ENCODE measurements at places on chromosomes 6 and 20.

DNA sequence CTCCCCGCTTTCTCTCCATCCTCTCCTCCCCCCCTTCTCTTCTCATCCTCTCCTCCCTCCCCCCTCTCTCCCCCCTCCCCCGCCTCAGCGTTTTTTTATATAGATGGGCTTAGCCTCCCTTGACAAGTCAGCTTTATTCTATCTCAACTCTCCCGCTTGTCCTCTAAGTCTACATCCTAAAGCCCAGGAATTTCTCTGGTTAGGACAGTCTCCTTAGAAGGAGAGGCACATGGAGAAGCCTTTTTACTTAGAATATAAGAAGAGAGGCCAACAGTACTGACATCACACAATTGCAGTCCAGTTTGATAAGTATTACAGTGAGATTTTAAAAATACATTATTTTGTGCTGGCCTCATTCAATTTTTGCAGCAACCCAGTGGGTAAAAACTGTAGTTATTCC is 83.5 kb downstream of the LYRM2 start:
- no peak for DNase-seq

DNA sequence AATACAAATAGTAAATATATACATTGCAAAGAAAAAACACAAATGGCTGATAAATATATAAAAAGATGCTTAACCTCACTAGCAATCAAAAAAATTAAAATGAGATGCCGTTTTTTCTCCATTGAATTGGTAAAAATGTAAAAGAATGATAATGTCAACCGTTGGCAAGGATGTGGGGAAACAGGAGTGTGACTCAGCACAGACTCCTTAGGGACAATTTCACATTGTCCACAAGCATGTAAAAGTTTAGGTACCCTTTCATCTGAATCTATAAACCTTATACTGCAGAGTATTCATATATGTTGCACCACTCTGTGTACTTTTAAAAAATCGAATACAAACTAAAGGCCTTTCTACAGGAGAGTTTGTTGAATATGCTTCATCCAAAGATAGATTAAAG is 143.1 kb upstream of the RREB1 start:
- no peak for DNase-seq

DNA sequence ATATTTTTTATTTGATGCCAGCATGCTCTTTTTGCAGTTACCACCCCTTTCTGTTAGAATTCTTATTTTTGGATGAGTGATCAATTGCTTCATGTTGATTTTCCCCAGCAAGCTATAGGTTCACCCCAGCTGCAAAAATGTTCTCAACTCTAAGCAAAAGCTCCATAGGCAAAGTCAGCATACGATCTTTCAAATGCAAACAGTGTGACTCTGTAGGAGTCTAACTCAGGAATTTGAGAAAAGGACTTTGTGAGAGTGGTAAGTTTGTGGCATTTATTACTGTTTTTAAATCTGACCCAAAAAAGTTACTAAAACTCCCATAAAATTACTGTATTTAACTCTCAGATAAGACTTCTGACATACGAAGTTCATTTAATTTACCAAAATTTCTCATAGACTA is 134.9 kb upstream of the HSF2 start:
- DNase-seq: no peak

DNA sequence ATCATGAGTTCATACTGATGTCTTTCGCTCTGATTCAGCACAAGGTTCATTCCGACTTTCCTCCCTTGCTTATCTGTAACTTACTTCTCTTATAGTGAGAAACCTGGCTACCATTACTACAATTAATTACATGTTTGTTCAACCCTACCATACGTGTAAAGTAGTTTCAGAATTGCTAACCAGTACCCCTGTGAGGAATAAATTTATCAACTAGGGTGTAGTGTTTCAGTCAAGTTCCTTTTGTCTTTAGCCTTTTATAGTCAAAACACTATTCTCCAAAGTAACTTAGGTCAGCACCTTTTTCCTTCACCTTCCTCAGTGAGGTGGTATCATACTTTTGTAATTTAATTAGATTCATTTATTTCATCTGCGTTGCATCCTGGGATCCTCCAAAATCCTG is 64.9 kb downstream of the MAP3K4 start:
- no peak for DNase-seq

- no peak for DNase-seq
Measured at GRCh38 chr6:110573136-110573535, 96.7 kb upstream of the SLC22A16 start.

DNA sequence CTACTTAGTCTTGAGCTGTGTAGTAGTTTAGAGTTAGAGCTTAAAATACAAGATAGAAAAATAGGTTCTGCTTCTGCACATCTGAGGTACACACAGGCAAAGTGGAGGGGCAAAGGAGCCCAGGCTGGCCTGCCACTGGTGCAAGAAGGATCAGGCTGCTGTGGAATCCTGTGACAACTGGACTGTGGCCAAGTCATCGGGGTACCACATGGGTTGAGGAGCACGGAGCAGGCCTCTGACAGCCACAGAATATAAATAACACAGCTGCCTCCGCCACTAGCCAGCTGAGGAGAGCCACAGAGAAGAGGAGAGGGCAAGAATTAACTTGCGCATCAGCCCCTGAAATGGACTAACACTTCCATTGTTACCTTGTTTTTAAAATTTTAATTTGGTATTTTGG is 206.0 kb upstream of the MARCKS start:
- DNase-seq: no peak

DNA sequence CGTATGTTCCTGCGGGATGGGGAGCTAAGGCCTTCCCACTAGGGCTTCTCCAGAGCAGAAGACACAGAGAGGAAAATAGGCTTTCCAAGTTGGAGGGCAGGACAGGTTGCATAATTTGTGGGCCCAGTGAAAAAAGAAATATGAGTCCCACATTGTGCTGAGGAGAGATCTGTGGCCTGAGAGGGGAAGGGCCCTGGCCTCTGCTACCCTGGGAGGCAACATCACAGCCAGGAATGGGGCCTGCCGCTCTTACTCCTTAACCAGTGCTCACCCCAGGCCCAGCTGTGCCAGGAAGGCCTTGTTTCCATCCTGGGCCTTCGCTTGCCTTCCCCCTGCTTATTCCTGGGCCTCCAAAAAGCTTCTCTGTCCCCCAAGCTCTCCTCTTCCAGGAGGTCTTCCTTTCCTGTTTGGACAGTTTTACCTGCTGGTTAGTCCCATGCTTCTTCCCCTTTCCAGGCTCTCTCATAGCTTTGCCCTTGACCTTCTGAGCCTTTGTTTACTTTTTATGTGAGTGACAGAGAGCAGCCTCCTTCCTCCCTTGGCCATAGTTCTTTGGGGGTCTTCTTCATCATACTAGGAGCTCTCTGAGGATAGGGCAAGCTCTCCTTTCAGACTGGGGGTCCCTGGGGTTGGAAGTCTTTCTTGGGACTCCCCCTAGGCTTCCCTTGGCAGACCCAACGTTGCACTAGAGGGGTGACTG is 26.2 kb upstream of the VEGFA start:
- DNase-seq: no peak

GRCh38 chr6:114267897-114268296 is 74.9 kb downstream of the HS3ST5 start:
- DNase-seq: no peak

GRCh38 chr6:108559884-108560462 is 744 bp upstream of the FOXO3 start:
- peak; percentile 71 for DNase-seq

- DNase-seq: no peak
Measured at GRCh38 chr20:62143957-62144825, 622 bp downstream of the SS18L1 start.

GRCh38 chr6:27251606-27252251 is 4.2 kb downstream of the PRSS16 start:
- peak; percentile 13 for DNase-seq

GRCh38 chr20:6468423-6469116 is 298.9 kb upstream of the BMP2 start:
- DNase-seq: no peak

DNA sequence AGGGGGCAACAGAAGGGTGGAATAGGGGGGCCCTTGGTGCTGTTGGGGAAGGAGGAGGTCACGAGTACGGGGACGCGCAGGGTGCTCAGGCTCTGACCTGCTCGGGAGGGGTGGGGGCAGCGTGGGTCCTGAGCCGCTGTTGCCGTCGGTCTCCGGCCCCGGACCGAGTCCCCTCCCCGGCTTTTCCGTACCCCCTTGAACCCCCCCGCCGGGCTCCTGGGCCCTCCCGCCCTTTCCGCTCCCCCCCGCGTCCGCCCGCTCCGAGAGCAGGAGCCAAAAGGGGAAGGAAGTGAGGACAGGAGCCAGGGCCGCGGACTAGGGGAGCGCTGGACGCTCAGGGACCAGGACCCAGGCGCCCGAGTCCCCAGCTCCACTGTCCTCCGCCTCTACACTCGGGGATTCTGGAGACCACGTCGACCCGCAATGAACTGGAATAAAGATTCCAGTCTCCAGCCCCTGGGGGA is at the start of gene RGL2:
RGL2 (minus strand) TSS at position 170 of the 464 bp plus-strand sequence. CDS start 332 bp downstream, outside the sequence.
- DNase-seq: no peak

- DNase-seq: no peak
Measured at GRCh38 chr6:117194978-117195377, 70.4 kb upstream of the VGLL2 start.

DNA sequence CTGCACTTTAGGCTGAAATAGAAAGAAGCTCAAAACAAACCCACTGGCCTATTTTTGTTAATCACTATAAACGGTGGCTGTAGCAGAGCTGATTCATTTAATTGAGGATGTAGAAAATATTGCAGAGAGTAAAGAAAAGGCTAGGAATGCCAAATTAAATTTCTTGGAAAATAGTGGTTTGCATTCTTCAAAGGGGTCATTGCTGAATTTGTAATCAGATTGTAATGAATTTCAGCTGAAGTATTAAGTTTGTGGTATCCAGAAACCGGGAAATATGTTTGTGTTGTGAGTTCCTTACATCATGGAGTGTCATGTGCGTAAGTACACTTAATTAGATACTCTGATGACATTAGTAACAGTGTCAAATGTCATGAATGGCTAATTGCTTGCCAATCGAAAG is 203.0 kb downstream of the SAMD5 start:
- no peak for DNase-seq

GRCh38 chr6:134551245-134551960 is 233.5 kb upstream of the SGK1 start:
- DNase-seq: no peak

DNA sequence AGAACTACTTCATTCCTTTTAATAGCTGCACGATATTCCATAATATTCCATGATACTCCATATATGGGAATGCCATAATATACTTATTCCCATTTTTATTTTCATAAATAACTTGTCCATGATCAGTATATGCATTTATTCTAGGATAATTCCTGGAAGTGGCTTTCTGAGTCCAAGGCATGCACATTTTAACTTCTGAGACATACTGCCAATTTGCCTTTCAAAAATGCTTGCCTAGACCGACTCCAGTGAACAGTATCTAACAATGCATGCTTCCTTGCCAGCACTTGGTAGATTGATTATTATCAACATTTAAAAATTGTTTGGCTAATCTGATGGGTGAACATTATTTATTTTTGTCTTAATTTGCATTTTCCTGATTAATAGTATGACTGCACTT is 54.0 kb downstream of the SPTLC3 start:
- no peak for DNase-seq

DNA sequence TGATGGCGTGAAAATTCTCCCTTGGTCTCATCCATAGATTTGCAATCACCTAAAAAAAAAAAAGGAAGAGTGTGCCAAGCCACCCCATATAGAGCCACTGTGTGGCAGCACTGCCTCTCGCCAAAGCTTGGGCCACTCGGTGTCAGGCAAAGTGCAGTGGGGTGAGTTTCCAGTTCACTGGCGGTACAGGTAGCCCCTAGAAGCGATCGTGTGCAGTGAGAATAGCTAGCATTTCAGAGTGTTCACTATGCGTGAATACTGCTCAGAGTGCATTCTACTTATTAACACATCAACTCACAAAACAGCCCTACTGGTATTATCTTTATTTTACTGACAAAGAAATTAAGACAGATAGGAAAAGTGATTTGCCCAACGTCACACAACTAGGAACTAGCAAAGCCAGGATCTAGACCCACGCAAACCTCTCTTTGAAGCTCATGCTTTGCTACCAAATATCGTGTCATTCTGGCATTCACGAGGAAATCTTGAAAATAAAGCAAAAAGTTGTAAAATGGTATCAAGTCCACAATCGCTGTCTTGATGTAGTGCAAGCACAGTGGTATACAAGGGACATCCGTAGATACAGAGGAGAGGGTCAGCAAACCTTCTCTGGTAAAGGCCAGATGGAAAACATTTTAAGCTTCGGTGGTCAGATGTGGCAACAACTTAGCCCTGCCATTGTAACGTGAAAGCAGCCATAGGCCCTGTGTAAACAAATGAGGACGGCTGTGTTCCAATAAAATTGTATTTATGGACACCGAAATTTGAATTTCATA is 10.4 kb upstream of the GCNT2 start:
- DNase-seq: peak; percentile 37

DNA sequence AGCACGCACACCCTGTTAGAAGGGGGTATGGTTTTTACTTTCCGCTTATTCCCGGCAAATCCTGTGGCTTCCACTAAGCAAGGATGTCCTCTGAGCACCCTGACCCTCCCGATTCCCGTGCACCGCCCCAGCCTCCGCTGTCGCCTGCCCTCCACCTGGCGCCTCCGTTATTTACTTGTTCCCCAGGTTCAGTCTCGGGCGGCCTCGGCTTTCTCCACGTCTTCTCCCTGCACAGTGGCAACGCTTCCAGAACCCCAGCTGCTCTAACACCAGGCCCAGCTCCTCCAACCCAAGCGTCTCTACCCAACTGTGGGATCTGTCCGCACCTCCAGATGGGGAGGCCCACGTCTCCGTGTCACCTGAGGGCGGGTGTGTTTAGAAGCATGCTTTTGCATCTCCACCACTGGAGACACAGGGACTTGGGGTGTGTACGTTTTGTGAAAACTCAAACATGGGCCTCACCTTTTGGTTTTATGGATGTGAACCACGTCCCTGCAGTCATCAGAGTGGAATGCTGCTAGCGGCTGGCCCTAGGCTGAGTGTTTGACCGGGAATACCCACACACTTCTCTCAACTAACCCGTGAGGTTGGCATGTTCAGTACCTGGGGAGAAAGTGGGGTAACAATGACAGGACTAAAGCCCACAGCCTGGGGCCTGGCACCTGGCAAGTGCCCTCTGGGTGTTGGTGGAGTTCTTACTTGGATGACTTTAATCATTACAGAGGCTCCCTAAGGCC is 79.9 kb downstream of the THBS2 start:
- no peak for DNase-seq

DNA sequence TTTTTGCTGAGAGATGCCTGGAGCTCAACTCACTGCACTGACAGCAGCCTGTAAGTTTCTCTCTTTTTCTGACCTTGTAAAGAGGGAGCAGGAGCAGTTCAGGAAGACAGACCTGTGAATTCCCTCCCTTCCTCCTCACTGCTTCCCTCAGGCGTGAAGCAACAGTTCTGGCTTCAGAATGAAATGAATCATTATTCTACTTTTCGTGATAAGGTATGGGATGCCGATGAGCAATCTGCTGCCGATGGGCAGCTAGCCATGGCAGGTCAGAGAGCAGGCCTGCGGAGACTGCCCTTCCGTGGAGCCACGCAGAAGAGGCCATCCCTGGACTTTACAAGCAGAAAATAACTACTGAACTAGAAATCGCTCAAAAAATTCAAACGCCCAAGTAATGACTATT is 426.5 kb upstream of the RNF217 start:
- DNase-seq: no peak

GRCh38 chr6:121800047-121800446 is 364.6 kb downstream of the GJA1 start:
- no peak for DNase-seq

GRCh38 chr20:375265-375889 is 5.2 kb upstream of the TRIB3 start:
- DNase-seq: no peak
